ENCODE measurements at places on chromosomes 12 and 14.
A peak's percentile ranks its signal among the peaks of the same experiment; 100 is the strongest.

GRCh38 chr12:14773685-14774073, 29.6 kb downstream of the WBP11 start:
- no peak for DNase-seq

- no peak for DNase-seq
Observed at GRCh38 chr12:99505805-99506204, 141.7 kb upstream of the GARIN6 start.

- no peak for DNase-seq
Observed at GRCh38 chr14:55707365-55707804, 127.4 kb downstream of the KTN1 start.

- no peak for DNase-seq
Observed at GRCh38 chr12:75704208-75704607, 192.8 kb upstream of the KRR1 start.

GRCh38 chr12:162467-163307, 51.3 kb downstream of the SLC6A12 start:
- no peak for DNase-seq

- DNase-seq = no peak
Observed at GRCh38 chr12:7756993-7757392, 8.0 kb upstream of the NANOGNB start.

DNA sequence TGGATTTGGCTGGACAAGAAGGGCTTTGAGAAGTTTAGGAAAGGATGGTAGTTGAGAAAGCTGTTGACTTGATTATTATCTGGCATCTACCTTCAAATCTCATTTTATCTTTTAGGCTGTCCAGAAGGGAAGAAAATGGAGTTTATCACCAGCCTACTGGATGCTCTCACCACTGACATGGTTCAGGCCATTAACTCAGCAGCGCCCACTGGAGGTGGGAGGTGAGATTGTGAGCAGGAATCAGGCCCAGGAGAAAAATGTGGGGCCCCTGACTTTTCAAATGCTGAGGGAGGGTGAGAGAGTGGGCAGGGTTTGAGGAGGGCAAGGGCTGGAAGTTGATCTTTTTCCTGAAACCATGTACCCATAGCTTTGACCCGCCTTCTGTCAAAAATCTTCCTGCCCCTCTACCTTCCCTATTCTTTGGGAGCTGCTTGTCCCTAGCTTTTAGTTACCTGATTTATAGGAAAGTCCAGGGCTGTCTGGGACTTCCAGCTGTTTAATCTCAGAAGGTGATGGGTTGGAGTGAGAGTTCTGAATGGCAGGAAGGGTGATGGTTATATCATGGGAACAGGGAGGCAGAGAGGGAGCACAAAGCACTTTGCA, 134.2 kb downstream of the SMOC1 start:
- peak; percentile 11 for DNase-seq

- no peak for DNase-seq
Observed at GRCh38 chr12:111826992-111827391, 15.0 kb upstream of the MAPKAPK5 start.

GRCh38 chr14:94535506-94535905, 25.7 kb upstream of the SERPINA4 start:
- DNase-seq = no peak

DNA sequence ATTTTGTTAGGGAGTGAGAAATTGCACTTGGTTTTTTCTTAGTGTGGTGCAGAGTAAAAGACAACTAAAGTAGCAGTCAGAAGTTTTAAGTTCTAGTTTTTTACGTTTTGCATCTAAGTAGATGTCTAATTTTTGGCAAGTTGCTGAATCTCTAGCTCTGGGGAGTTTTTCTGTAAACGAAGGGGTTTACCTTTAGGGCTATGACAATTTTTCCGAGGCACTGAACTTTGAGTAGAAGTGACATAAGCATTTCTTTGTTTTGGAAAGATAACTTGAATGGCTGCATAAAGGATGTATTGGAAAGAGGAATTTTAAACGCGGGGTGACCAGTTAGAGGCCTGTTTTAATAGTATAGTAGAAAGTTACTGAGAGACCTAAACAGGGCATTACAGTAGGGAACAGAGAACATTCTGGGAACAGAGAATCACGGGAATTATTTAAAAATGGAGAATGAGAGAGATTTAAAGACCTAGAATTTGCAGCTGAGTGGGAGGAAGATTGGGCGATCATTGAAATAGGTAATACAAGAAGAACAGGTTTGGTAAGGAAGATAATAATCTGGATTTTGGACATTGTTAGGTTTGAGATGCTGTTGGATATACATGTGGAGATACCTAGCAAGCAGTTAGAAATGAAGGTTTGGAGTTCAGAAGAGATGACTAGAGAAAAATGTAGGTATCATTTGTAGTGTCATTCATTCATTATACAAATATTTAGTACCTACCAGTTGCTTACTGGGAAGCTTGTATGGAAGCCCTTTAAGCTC, 1.2 kb downstream of the ZNF410 start:
- no peak for DNase-seq

- no peak for DNase-seq
Observed at GRCh38 chr12:18975933-18976332, 153.6 kb upstream of the PLEKHA5 start.

- no peak for DNase-seq
Observed at GRCh38 chr12:93722835-93723567, 45.8 kb downstream of the CRADD start.

- DNase-seq = no peak
Observed at GRCh38 chr12:100955139-100955538, 160.6 kb downstream of the ANO4 start.

DNA sequence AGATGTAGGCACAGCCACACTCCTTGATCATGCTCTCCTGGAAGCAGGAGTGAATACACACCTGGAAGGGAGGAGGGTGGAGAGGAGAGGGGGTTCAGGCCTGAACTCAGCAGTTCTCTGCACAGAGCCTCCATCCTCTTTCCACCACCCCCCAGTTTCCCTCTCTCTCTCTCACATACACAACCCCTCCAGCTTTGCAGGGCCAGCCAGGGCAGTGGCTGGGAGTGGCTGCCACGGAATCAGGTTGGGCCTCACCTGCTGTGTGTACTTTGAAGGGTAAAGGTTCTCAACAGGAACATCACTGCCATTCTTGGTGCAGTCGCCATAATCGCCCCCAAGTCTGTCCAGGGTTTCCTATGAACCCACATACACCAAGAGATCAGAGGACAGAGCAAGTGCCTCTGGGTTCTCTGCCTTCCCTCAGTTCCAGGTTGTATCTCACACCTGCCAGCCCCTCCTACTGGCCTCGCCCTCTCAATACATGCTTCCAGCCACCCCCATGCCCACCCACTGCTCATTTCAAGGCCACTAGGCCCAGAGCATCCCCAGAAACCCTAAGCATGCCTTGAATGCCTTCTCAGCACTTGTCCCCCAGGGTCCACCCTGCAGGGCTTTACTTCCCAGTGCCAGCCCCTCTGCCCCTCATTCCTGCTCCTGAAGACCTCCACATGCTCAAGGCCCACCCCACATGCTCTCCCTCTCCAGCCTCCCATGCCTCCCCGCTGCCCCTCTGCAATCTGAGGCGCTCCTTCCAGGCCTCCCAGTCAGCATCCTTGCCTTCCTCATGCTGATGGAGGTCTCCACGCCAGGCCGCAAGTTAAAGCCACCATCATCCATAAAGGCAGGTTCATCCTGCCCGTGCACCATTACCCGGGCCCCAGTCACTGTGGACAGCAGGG, 12.9 kb upstream of the TNFRSF1A start:
- DNase-seq = no peak

- no peak for DNase-seq
Observed at GRCh38 chr14:98189944-98190343, 1082.1 kb downstream of the BCL11B start.

- DNase-seq = no peak
Observed at GRCh38 chr14:38250331-38250730, 5.6 kb downstream of the CLEC14A start.

DNA sequence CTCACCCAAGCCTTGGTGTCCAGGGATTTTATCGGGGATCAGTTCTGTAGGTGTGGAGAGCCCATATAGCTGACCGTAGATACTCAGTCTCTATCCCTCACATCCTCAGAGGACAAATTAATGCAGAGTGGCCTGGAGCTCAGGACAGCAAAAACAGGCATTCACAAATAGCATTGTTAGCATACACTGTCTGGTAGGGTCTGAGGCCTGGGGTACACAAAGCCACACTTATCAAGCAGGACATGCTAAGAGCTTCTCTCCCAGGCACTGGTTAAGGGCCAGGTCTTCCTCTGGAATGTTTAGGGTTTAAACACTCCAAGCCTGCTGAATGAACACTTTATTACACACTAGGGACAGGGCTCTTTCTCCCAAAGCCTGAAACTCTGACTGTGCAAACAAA, 253.2 kb downstream of the NEDD1 start:
- DNase-seq = no peak

- no peak for DNase-seq
Observed at GRCh38 chr12:124592481-124593160, 25.2 kb upstream of the NCOR2 start.

DNA sequence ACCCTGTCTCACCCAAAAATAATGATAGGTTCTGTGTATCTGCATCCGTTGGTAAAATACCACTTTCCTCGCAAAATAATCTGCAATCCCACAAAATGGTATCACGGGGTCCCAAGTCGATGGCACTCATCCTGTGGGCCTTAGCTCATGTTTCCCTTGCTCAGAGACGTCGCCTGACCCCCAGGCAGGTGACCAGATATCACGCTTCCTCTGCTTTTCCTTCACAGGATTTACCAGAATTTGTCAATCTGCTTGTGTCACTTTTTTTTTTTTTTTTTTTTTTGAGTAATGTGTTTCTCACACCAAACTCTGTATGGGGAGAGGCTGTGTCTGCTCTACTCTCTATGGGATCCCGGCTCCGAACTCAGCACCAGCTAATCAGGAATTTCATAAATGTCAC, 162.7 kb downstream of the PRKCH start:
- DNase-seq = no peak

GRCh38 chr14:61388976-61389576, 67.7 kb downstream of the PRKCH start:
- DNase-seq = no peak

- no peak for DNase-seq
Observed at GRCh38 chr14:101489092-101489760, 72.1 kb upstream of the DIO3 start.

DNA sequence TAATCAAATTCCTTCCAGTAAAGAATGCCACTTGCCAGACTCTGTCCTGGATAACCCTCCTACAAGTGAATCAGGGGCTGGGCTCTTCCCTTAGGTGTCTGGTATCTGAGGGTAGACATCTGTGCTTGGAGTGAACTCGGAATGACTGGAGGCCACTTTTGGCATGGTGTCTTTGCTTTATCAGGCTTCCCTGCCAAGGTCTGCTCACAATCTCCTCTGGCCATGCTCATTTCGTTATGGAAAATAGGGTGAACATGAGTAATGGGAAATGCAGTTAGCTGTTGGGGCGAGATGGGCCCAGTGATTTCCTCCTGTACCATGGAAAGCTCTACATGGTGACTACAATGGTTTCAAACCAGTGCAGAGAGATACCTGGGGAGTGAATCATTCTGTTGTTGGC, 212.9 kb downstream of the NRXN3 start:
- DNase-seq = no peak

- DNase-seq = peak; percentile 58
Observed at GRCh38 chr14:32073537-32074189, 3.4 kb upstream of the ARHGAP5 start.

DNA sequence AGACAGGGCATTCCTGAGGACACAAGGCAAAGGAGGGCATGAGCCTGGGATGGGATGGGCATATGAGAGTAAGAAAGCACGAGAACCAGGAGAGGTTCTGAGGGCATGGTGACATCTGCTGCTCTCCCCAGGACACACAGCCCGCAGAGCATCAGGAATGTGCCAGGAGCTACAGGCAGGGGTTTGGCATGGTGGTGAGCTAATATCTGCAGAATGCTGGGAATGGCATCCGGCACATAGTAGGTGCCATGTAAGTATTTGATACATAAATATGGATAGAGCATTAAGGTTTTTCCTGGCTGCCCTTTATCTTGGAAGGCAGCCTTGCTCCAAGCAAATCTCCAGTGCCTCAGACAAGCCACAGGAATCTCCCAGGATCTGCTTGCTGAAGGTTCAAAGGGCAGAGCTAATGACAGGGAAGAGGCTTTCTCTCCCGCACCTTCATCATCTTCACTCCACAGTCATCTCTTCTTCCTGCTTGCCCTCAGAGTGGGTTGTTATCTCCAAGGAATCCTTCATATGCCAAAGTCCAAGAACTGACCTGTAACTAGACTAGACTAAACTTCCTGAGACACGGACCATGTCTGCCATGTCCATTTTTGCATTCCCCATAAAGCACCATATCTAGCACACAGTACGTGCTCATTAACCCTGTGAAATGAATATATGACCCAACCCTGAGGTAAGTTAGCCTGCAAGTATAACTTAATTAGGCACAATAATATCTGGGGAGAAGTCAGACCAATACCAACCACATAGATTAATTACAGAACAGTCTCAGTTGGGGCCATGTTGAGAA, 62.0 kb upstream of the SCN8A start:
- no peak for DNase-seq

GRCh38 chr12:120225852-120226640, 25.1 kb upstream of the RPLP0 start:
- DNase-seq = no peak

GRCh38 chr14:29077916-29078315, 311.3 kb downstream of the FOXG1 start:
- no peak for DNase-seq

DNA sequence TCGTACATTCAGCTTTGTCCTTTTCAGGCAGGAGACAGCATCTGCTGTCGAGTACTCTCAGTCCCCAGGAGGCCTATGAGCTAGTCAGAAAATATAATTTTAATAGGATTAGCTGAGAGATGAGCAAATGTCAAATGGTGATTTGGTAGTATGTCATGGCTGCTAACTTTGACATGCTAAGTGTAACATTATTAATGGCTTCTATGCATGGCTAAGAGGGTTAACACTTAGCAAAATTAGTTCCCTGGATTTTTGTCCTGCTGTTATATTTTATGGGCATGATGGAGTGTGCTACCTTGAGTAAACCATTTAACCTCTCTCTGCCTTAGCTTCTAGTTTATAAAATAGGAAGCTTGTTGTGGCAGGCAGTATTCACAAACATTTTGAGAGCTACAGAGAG, 2.9 kb upstream of the PCNX1 start:
- DNase-seq = no peak

- DNase-seq = no peak
Observed at GRCh38 chr12:46402941-46403718, 30.6 kb upstream of the SLC38A2 start.

GRCh38 chr12:64608901-64609535, 1.3 kb upstream of the RASSF3 start:
- DNase-seq = peak; percentile 80

GRCh38 chr12:120844768-120845449, 59.2 kb downstream of the SPPL3 start:
- no peak for DNase-seq

GRCh38 chr14:87131879-87132278, 861.1 kb downstream of the GALC start:
- no peak for DNase-seq

- DNase-seq = no peak
Observed at GRCh38 chr12:117476341-117476740, 114.9 kb upstream of the NOS1 start.

GRCh38 chr12:79614730-79615129, 76.0 kb downstream of the PAWR start:
- DNase-seq = no peak

- DNase-seq = no peak
Observed at GRCh38 chr12:120238217-120238616, 27.3 kb downstream of the PXN start.

- DNase-seq = no peak
Observed at GRCh38 chr12:109500406-109501185, 23.2 kb downstream of the UBE3B start.

- no peak for DNase-seq
Observed at GRCh38 chr14:69105326-69105725, 47.6 kb downstream of the DCAF5 start.

GRCh38 chr14:95485222-95485819, 31.1 kb downstream of the SYNE3 start:
- no peak for DNase-seq
